ENCODE measurements at places on chromosomes 12 and 14.

DNA sequence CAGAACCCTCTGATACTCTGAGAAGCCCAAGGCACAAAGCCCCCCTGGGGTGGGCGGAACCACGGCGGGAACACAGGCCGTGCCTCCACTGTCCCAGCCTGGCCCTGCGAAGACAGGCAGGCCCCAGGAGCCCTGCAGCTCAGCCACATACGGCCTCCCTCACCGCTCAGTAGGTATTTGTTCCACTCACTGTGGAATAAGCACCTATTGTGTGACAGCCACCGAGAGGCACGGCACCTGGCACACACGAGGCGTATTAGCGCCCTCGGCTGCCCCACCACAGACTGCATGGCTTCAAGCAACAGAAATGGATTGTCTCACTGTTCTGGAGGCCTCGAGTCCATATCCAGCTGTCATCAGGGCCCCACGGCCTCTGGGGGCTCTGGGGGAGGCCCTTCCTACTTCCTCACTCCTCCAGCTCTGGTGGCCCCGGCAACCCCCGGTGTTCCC lies 66.3 kb downstream of the NCOR2 start:
- no peak for DNase-seq

- DNase-seq, result no peak
These were observed 1.2 kb downstream of the FUT8 start for GRCh38 chr14:65413739-65414045.

- DNase-seq, result no peak
These were observed 4.8 kb upstream of the PRPF40B start for GRCh38 chr12:49618576-49618975.

DNA sequence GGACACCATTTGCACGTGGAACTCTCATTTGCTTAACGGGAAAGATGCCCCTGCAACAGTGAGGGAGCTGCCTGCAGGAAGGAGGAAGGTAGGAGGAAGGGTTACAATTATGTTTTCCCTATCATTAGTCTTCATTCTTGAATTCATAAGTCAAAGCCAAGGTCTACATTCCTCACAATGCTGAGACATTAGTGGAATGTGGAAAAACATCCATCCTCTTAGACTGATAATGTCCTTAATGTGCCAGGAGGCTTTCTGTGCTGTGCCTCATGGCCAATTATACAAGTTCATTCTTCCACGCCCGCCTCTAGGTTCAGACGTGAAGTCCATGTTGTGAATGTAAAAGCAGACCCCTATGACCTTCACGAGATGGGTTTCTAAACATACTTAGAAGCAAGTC lies 1212.4 kb upstream of the TMEM132C start:
- DNase-seq, result no peak

DNA sequence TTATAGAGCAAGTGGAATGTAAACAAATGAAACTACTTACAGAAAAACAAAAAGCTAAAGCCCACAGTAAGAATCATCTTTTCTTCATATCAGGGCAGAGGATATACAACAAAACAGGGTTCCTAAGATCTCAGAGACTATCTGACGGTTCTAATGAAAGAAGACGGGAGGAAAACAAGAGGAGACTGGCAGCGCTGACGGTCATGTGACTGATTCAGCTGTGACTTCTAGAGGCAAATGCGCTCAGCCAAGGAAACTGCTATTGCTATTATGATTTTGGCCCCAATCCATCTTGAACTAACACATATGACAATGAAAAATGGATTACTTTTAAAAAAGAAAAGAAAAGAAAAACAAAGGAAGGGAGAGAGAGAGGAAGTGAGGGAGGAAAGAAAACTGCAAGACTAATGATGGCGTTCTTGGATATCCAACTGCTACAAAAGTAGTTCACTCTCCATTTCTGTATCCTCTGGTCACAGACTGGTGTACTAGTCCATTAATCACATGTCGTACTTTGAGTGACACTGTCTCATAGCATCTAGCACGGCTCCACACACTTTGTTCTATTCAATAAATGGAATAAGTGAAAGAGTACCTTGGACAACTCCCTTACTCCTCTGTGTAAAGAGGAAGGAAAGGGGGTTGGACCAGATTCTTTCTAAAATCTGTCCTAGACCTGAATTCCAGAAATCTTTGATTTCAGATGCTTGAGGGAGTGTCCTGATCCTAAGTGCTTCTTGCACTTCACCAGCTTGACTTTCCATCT lies 119.3 kb downstream of the DAD1 start:
- no peak for DNase-seq

DNA sequence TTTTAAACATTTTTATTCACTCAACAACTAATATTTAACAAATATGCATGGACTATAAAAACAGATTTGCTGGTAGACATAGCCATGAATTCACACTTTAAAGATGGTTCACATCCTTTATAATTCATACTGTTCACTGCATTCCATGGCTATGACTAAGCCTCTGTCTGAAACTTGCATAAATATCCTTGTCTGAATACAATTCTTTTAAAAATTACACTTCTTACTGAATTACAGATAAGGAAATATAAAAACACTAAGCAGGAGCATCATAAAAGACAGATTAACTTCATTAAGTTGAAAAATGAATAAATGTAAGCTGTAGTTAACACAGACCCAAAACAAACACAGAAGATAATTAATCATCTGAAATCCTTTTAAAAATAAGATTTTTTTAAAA lies 53.8 kb downstream of the GXYLT1 start:
- DNase-seq, result no peak

DNA sequence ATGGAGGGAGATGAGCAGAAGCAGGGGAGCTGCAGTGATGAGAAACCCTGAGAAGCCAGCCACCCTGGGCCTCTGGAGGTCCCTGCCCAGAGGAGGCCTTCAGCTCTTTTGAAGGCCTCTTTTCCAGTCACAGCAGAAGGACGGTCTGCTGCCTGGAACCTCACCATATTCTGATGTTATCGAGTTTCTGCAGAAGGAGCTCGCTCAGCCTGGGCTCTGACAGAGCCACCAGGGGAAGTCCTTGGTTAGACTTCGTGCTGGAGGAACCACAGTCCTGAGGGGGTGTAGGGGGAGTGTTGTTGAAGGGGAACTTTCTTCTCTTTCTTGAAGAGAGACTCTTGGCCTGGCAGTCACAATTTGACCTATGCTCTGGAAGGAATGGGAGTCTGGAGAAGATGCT lies 25.1 kb upstream of the BATF start:
- DNase-seq, result no peak

DNA sequence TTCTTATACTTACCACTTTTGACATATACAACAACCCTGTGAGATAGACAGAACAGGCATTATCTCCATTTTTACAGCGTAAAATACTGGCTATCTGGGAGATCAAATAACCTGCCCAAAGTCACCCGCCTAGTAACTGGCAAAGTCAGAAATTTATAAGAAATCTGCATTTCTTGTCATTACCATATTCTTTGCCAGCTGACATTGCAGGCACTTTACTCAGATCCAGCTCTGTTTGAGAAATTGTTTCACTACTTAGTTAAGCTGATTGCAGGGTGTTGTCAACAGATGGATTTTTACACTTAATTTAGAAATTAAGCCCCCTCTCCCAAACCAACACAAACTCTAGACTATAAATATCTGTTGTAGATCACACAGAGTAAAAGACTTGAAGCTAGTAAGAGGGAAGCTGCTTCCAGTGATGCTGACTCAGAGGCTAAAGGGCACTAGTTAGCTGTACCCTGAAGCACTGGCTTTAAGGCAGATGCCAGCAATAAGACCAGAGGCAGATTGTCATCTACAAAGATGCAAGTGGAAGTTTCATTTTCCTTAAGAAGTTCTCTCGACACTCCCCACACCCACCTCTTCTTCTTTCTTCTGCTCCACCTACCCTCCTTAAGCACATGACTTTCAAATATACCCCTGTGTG lies 153.1 kb downstream of the ANO6 start:
- DNase-seq, result no peak

DNA sequence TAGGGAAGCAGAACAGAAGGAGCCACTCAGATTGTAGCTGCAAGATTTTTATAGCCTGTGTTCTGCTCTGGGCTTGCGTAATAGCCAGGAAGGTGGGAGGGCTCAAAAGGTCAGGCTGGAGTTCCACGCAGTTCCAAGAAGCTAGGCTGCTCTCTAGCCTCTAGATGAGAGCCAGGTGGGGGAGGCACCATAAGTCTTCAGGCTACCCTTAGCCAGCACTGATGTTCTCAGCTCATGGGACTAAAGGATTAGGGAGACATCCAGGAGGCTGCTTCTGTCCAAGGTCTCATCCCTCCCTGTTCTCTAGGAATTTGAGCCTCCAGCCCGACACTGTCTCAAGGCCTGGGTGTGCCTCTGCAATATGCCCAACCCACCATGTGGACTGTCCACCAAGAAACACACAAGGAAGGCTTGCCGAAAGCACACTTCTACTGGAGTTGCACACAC lies 1.7 kb downstream of the LMBR1L start:
- DNase-seq, result no peak

DNA sequence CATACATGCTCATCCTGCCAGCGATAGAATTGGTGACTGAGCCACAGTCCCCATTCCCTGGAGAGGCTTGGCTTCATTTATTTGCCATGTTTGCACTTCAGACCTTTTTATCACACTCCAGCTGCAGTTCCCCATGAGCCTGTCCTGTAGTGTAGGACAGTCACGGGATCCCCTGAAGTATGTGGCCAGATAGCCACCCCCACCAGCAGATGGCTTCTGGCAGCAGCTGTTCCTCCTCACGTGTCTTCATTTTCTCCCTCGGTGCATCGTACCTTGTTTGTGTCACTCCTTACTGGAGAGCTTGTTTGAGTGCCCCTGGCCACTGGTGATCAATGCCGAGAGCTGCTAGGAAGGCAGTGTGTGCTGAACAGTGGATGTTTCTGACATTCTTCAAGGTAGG lies 40.2 kb downstream of the UBE3B start:
- DNase-seq, result no peak

DNA sequence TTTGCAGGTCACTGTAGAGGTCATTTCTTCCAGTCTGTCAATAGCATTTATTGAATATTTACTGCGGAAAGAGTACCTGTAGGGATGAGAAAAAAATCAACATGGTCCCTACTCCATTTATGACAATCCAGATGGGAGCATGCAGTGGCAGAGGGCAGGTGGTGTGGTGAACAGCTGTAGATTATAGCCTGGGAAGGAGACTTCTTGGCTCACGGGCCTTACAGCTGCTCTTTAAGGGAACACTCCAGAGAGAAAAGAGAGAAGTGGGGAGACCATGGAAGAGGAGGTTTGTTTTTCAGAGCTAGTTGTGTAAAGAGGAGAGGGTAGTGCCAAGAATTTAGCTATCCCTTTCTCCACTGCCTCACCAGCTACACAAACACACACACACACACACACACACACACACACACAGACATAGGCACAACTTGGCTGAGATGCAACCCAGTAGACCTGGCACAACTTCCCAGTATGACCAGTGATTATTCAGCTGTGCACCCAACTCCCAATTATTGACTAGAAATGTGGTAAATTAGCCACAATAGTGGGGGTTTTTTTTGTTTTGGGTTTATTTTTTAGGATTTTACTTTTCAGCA lies 41.0 kb downstream of the GPHB5 start:
- no peak for DNase-seq

DNA sequence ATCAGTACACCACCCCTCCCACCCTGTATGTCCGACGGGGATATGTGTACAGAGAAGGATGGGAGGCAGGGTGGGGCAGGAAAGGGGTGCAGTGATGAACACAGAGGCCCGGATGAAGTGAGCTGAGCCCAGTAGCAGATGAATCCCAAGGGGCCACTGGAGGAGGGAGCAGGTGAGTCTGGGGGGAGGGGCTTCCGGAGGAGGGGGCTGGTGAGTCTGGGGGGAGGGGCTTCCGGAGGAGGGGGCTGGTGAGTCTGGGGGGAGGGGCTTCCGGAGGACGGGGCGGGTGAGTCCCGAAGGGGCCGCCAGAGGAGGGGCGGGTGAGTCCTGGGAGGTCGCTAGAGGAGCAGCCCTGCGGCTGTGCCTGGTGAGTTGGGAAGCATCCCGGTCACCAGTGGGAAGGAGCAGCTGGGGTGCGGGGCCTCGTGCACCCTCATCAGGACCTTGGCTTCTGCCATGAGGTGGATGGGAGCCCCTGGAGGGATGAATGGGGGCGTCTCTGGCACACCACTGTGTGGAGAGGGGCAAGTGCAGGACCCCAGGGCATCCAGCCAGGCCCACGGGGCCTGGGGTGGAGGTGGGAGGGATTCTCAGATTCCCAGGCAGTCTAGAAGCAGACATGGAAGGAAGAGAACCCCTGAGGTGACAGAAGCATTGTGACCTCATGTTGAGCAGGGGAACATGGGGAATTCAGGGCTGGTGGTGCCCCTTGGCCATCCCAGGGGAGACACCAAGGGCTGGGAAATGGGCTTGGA lies 14.0 kb downstream of the BEGAIN start:
- DNase-seq, result no peak

DNA sequence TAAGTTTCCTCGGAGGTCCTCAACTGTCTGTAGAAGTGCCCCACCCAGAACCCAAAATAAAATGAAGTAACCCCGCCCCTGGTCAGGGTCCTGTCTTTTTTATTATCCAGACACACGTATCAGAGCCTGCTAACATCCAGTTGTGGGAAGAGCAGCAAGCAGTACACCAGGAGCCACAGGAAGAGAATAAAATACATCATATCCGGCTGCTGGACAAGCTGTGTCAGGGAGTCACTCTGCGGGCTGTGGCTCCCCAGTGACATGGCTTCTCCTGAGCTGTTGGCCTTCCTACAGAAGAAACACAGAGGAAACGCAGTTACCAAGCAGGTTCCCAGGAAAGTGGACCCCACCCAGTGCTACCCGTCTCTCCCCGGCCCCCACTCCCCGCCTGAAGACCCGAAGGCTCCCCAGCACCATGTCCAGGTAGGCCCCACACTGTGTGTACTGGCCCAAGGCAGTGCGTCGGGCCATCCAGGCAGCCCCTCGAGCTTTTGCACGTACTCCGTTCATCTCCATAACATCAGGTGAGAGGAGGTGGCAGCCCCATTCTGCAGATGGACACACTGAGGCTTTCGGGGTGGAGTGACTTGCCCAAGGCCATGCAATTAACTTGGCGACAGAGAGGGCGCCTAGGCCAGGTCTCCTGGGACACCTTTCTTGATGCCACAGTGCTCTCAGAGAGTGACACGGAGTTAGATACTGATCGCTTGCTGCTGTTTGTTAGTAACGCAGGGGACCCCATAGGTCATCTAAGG lies 34.3 kb upstream of the DICER1 start:
- DNase-seq, result no peak

- peak; percentile 75 for DNase-seq
These were observed 3.6 kb downstream of the CFAP73 start for GRCh38 chr12:113152835-113153814.

- no peak for DNase-seq
These were observed 487 bp upstream of the MGST1 start for GRCh38 chr12:16346958-16347357.

- no peak for DNase-seq
These were observed 89.3 kb upstream of the RFX4 start for GRCh38 chr12:106493531-106493930.

DNA sequence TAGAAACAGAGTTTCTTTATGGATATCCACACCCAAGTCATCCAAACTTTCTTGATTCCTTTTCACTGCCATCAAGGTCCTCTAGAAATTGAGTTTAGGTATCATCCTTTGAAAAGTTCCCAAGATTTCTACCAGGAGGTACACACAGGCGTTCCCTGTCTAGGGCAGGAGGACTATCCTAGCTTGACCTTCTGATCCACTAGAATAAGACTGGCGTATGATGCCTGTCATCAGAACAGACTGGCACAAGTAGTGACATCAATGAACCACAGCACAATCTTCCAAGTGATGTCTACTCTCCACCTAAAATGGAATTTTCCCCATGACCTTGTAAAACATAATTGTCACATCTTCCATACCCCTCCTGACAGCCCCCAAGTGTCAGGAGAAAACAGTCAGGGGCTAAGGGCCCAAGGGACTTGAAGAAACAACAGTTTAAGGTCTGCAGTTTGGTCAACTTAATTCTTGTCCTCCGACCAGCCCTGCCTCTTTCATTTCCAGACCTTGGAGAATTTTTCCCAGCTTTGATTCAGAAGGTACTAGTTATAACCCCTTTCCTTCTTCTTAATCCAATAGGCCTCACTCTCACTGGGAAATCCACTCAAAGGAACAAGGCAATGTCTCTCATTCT lies 100.7 kb upstream of the FKBP4 start:
- DNase-seq, result no peak
